ENCODE measurements at places on chromosomes 11 and 22. TPM values are rescaled to one million over a fixed set of nuclear protein-coding genes. Genes with fewer than 3 reads are reported as not detected.

The PPME1 gene
- total RNA-seq: 27.3 TPM

The FGF19 gene
- not detected for total RNA-seq

DNA sequence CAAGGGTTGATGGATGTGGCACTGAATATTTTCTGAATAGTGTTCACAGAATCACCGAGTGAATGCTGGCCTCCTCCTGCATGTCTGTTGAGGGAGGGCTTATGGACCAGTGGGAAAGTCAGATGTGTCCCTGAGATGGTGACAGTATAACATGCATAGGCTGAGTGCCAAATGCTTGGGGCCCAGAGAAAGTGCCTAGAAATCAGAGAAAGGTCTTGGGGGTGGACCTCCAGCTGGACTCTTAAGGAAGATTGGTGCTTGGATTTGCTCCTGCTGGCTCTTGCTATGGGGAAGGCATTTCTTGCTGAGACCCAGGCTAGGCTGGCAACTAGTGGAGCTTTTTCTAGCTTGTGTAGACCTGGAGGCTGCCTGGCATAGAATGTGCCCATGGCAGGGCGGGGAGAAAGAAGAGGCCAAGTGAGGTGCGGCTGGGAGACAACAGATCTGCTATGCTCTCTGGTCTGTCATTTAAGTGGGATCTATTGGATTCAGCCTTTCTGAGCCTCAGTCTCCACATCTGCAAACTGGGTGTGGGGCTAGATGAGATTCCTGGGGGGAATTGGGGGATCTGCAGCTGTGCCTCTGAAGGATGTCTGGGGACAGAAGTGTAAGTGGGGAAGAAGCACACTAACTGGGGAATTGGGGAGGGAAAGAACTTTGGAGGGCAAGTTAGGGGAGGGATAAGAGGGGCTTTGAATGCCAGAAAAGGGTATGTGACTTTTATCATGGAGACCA lies 27.4 kb downstream of the ZNRF3 start:
- no peak overlapping the region for H3K4me3 ChIP-seq
- H3K36me3 ChIP-seq: no peaks in the 10 kb centered on the region
- H3K4me1 ChIP-seq: peaks cover 18% of the 10 kb centered on the region
- no peaks in the 10 kb centered on the region for H3K27me3 ChIP-seq
- H3K27ac ChIP-seq: no peak overlapping the region
- DNase-seq: no peak

DNA sequence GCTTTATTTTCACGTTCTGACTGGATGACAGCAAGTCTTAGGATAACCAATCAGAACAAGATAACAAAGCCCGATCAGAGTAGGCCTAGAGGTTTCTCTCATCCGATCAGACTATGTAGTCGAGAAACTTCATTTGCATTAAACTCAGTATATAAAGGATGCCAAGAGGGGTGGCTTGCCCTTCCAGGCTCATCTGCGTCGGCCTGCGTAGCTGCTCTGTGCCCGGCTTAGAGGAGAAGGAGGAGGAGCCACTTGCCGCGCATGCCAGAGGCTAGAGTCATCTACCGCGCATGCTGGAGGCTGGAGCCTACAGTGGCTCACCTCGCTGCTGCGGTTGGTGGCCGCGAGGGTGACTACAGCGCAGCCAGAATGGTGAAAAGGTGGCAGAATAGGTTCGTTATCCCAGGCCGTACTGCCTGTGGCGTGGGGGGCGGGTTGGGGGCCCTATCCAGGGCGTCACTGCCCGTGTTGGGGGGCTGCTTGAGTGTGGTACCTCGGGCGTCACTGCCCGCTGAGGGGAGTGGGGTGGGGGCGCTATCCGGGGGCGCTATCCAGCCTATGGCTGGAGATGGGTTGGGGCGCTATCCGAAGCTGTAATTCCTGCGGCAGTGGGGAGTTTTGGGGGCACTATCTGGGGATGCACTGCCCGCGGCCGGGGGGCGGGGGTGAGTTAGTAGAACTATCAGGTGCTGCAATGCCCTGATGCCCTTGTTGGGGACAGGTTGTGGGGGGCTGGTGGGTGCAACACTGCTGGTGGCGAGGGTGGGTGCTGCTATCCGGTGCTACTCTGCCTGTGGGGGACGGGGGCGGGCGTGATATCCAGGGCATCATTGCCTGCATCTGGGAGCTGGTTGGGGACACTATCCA lies at the start of gene RFPL2:
RFPL2 (minus strand) TSS at position 218 of the 867 bp plus-strand sequence. CDS start 2,622 bp downstream, outside the sequence.
- DNase-seq: no peak
- no peak within 1 kb of the TSS for H3K4me3 ChIP-seq
- H3K27ac ChIP-seq: no peak within 1 kb of the TSS
- H3K4me1 ChIP-seq: peaks cover 24% of the 10 kb centered on the region

GRCh38 chr11:106551744-106552673 lies 466.3 kb downstream of the GUCY1A2 start:
- no peaks in the 10 kb centered on the region for H3K36me3 ChIP-seq
- H3K4me1 ChIP-seq: no peaks in the 10 kb centered on the region
- no peaks in the 10 kb centered on the region for H3K27me3 ChIP-seq
- no peak for DNase-seq
- H3K4me3 ChIP-seq: no peak overlapping the region

DNA sequence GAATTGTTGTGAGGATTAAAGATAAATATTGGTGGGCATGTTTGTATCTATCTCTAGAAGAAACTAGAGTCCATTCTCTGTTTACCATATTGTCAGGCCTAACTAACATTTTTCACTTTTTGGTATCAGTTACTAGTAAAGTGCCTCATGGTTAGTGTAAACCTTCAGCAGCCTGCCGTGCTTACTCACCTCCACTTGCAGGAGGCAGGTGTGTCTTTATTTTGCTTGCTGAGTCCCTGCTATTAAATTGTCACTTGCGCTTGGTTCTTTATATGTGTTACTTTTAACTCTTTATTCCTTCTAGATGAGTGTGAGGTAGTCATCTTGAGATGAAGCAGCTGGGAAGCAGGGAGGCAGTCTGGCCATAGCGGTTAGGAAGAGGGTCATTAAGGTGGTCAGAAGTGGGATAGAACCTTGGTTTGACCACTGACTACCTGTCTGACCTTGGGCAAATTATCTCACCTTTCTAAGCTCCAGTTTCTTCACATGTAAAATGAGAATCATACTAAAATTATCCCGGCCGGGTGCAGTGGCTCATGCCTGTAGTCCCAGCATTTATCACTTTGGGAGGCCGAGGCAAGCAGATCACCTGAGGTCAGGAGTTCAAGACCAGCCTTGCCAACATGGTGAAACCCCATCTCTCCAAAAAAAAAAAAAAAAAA lies 21.2 kb downstream of the PPP6R3 start:
- H3K27me3 ChIP-seq: no peaks in the 10 kb centered on the region
- DNase-seq: no peak
- H3K27ac ChIP-seq: peak overlapping the region; percentile 59
- no peak overlapping the region for H3K4me3 ChIP-seq
- H3K36me3 ChIP-seq: no peaks in the 10 kb centered on the region

Data from esophagus squamous epithelium (tissue), 5 donors.